ENCODE measurements at places on chromosomes 2 and 18. TPM values are rescaled to one million over a fixed set of nuclear protein-coding genes. Genes with fewer than 3 reads are reported as not detected.

The COL5A2 gene
- polyA plus RNA-seq: 14.4 TPM

GRCh38 chr18:37364237-37364636 is 201.4 kb downstream of the CELF4 start:
- peak; percentile 88 for DNase-seq

The SCRN3 gene
- 8.8 TPM for polyA plus RNA-seq

DNA sequence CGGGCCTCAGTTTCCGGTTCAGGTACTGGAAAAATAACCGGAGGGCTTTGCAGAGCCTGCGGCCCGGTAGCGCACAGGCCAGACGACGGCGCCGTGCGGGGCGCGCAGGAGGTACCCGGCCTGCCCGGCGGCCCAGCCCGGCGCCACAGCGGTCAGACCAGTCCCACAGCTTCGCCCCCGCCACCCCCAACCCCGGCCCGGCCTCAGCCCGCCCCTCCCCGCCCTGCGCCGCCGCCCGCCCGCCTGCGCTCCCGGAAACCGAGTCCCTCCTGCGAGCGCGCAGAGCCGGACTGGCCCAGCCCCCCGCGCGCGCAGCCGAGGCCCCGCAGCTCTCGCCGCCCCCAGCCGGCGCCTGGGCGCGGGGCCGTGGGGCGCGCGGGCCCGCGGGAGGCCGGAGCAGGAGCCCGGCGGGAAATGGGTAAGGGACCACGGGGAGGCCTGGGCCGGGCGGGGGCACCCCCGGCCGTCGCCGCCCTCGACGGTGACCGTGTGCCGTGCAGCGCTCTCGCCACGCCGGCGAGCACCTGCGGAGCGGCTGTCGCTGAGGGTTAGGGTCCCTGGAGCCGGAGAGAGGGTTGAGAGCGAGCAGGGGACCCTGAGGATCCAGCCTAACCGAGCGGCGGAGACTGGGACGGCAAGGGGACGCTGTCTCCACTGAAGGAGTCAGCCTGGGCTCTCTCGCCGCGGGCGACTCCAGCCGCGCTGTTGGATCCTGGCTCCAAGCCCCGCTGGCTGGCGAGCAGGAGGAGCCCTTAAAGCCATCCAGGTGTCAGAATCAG is 16.5 kb upstream of the PSD4 start:
- peak; percentile 58 for DNase-seq

The CAPN14 gene
- not detected for polyA plus RNA-seq

- DNase-seq: no peak
Measured at GRCh38 chr2:67881816-67882215, 181.0 kb downstream of the C1D start.

DNA sequence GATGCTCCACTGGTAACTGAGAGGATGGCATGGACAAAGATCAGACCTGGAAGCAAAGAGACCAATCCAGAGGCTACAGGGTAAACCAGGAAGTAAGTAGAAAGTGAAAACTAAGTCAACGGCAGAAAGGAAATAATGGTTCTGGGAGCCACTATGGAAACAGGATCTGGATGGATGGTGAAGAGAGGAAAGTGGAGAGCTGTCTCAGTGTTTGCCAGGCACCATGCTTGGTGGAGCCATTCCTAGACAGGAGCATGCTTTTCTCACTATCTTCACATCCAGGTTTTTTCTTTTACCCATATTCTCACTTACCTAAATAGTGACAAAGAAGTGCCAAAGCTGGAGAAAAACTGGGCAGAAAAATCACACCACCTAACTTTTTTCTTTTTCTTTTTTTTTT is 22.2 kb downstream of the ZNF521 start:
- no peak for DNase-seq

DNA sequence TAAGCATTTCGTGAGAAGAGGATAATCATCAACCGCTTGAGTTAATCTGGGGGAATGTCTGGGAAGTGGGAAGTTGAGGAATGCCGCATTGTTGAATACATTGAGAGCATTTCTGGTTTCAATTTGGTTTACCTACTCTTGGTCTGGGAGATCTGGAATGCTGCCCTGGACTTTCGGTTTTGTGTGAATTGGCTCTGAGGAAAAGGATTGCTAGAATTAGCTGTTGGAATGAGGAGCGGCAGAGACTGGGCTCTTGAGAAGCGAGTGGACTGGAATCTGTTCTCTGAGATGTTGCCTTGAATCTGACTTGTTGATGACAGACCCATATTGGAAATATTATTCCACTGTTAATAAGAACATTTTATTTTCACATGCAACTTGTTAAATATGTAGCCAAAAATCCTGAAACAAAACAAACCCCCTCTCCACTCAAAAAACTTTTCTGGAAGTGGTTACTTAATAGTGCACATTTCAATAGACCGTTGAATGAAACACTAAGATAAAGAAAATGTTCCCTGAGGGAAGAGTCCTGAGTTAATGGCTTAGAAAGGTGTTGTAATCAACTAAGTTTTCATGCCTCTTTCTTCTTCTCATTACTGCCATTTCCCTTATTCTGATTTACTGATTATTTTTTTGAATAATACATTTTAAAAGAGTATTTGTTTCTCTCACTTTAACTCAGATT is 50.8 kb downstream of the PTPRM start:
- peak; percentile 8 for DNase-seq

The DSC2 gene
- polyA plus RNA-seq: 0.91 TPM

The ZNF804A gene
- polyA plus RNA-seq: 0.32 TPM

- no peak for DNase-seq
Measured at GRCh38 chr2:9660781-9661180, 30.0 kb upstream of the YWHAQ start.

The STARD6 gene
- not detected for polyA plus RNA-seq

- DNase-seq: no peak
Measured at GRCh38 chr18:51151185-51151567, 46.3 kb downstream of the MEX3C start.

DNA sequence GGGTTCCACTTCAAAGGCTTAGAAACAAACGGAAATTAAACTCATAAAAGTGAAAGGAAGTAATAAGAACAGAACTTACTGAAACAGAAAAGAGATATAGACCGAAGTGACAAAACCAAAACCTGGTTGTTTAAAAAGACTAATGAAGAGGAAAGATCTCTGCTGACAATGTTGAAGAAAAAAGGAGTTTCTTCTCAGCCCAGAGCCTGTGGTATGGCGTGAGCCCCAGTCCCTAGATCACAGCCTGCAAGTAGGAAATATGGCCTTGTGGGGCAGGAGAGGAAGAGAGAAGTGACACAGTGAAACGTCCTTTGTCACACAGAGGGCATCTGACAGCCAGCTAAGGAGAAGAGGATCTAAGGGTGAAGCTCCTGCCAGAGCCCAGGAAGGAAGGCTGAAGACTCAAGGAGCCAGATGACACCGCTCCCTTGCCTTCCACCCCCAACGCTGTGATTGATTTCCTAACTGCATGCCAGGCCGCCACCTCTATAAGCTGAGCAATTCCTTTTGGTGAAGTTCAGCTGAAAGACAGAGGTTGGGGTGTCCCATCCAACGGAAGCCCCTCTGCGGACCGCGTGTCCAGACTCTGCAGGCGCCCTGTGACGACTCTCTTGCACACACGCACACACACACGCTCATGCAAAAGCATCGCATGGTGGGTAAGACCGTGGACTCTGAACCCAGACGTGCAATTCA is 141.1 kb downstream of the HDAC4 start:
- peak; percentile 21 for DNase-seq

DNA sequence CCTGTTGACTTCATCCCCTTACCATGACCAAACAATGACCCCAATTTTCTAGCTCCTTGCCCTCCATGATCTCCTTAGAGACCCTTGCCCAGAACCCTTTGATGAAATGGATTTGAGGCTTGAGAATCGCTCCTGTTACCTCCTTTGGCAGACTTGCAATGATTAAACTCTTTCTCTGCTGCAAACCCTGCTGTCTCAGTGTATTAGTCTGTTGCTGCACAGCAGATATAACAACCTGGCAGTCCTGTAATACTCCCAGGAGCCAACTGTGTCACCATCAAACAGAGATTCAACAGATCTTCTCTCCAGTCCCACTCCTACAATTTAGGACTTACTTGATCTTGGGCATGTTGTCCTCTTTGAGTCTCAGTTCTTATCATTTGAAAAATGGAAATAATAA is 242.9 kb downstream of the HRH4 start:
- DNase-seq: no peak

The NPHP1 gene
- 14.2 TPM for polyA plus RNA-seq

The EDAR gene
- polyA plus RNA-seq: not detected

The RELCH gene
- polyA plus RNA-seq: 17.5 TPM

DNA sequence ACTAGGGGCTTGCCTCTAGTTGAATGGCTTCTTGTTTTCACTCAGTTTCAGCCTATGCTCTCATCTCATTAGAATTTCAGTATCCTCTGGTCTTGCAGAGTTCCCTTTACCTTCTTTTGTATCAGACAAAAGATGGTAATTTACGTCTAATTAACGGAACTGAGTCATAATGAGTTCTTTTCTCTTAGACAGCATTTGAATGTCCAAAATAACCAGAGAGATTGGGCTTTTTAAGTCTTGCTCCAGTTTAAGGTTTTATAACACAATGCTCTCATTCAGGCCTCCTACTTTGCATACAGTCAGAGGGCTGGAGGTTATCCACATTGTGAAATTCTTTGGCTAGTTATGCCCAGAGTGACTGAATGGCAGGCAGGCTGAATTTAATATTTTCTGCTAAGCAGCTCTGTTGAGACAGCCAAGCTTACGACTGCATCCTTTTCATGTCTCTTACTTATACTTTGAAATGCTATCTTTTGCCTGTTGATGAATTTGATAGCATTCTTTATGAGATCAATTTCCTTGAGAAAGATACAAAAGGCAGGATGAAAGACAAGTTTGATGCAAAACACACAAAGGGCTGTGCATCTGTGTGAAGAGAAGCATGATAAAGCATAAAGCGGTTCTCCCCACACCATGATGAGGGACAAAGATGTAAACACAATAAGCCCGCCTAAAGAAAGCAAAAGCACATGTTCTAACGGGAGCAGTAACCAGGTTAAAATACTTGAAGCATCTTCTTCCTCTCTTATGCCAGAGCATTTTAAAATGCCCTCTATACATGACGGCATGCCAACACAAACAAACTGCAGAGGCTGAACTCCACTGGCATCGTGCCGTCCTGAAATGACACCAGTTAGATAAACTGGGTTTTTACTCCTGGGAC is 90.0 kb downstream of the CDH2 start:
- DNase-seq: peak; percentile 66

- peak; percentile 6 for DNase-seq
Measured at GRCh38 chr2:233471291-233472035, 95.1 kb downstream of the USP40 start.

- DNase-seq: no peak
Measured at GRCh38 chr2:118098307-118099030, 10.2 kb downstream of the INSIG2 start.

DNA sequence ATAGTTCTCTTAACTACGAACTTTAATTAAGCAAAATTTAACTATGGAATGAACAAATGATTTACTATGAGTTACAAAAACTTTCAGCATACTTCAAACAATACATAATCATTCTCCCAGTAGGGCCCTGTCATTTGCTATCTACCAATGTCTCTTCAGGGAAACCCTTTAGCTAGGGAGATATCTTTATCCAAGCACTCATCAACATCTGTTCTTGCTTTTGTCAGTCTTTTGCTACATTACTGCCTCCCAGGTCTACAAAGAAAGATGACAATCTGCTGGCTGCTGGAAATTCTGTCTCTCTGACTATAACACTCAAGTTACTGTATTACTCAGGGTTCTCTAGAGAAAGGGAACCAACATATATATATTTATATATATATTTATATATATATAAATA is 1626.3 kb upstream of the CELF4 start:
- DNase-seq: no peak

The C2orf92 gene
- polyA plus RNA-seq: 4.1 TPM

DNA sequence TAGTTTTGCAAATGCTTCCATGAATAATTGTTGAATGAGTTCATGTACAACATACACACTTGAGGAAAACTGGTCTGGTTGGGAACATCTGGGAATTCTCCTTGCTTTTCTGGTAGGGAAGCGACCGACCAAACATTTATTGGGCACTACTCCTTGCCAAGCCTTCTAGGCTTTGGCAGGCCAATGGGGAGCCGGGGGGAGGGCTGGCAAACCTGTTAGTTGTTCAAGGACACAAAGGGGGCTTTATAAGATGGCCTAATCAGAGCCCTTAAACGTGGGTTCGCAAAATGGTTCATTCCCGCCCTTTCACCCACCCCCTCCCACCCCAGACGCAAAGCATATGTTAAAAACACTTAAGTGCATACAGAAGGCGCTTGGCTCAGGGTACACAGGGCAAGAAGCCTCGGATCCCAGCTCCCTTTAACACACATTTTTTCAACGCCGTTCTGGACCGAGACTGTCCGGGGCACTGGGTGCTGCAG is 844 bp upstream of the VSNL1 start:
- DNase-seq: no peak

- no peak for DNase-seq
Measured at GRCh38 chr2:151475071-151475470, 65.4 kb downstream of the RIF1 start.

The ACKR3 gene
- 1.2 TPM for polyA plus RNA-seq

DNA sequence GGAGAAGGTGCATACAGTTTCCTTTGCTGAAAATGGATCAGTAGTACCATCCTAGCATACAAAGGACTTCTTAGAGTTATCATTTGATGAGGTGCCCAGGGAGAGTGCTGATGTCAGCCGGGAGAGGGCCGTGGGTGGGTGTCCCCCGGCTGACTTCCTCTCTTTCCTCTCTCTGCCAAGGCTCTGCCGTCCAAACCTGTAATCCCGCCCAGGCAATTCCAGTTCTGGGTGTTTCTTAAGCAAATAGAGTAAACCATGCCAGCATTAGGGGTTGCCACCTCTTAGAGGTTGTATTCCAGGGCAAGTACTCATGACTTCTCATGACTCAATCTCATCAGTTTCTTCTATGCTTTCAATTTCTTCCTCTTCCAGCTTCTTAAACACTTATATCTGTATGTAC is 117.2 kb downstream of the GATA6 start:
- DNase-seq: peak; percentile 46

- no peak for DNase-seq
Measured at GRCh38 chr2:8096484-8096883, 585.4 kb upstream of the ID2 start.

The CERKL gene
- polyA plus RNA-seq: 0.03 TPM

GRCh38 chr2:66405473-66405872 is 29.5 kb upstream of the MEIS1 start:
- DNase-seq: no peak

Measured in adrenal gland (tissue), 19 donors.